Vagina (tissue), 2 donors: ENCODE measurements at places on chromosomes 2 and 18. TPM values are rescaled to one million over a fixed set of nuclear protein-coding genes. Genes with fewer than 3 reads are reported as not detected.

- DNase-seq, result no peak
These were observed 60.8 kb downstream of the EFEMP1 start for GRCh38 chr2:55862673-55863390.

PRSS56 gene
- not detected for total RNA-seq

DNA sequence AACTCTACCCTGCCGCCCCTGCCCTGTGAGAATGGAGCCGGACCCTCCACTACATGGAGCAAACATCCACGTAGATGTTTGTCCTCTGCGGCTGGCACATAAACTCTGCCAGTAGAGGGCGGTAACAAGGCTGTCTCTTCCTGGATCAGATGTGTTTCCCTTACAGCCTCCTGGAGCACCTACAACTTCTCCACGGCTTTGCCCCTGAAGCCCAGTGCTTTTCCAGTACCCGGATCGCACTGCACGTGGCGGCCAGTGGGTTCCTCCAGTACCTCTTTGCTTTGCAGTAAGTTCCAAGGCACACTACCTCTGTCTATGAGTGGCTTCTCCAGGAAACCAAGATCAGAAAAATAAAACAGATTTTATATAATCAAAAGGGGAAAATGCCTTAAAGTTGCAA, 651.3 kb downstream of the DCDC2C start:
- DNase-seq, result no peak

SKOR2 gene
- total RNA-seq, result not detected

HOXD10 gene
- 19.6 TPM for total RNA-seq

- no peak for DNase-seq
These were observed 17.0 kb upstream of the NCOA1 start for GRCh38 chr2:24474053-24474452.

DNA sequence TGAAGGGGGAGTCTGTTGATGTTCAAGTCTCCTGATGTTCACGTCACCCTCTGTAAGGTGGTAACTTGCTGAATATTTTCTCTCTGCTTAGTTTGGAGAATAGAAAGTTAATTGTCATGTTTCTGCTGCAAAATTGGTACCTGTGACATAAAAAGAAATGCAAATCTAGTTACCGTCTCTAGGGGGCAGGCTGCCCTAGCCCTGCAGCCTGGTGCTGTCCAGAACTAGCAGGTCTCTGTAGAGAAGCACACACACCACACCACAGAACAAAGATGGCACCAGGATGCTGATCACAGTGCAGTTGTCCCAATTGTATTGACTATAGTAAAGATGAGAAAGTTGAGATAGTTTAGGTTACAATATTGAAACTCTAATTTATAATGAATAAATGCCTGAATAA, 47.0 kb downstream of the SLC9A4 start:
- DNase-seq, result no peak

FSHR gene
- not detected for total RNA-seq

DNA sequence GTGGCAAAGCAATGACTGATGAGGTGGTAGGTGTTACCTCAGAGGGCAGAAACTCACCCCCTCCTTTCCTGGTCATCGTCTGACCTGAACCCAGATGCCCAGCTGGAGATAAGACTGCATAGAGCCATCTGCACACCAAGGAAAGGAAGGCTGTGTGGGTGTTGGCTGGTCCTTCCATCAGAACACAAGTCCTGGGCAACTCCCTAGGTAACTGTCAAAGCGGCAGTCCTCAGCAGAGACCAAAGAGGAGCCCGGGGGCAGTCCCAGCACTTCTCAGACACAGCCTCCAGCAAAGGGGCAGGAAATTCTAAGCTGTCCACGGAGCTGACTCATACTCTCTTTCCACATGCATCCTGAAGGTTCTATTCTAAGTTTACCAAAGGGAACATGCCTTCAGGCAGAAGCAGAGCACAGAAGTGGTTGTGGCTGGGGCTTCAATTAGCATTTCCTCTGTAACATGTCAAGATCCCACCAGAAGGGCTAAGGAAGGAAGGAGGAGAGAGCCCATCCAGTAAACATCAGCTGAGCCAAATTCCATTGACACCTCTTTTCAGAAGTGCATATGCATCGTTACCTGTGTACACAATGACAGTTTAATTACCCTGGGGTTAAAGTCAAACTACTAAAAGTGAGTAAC, 54.7 kb downstream of the SPRED2 start:
- DNase-seq, result no peak

DNA sequence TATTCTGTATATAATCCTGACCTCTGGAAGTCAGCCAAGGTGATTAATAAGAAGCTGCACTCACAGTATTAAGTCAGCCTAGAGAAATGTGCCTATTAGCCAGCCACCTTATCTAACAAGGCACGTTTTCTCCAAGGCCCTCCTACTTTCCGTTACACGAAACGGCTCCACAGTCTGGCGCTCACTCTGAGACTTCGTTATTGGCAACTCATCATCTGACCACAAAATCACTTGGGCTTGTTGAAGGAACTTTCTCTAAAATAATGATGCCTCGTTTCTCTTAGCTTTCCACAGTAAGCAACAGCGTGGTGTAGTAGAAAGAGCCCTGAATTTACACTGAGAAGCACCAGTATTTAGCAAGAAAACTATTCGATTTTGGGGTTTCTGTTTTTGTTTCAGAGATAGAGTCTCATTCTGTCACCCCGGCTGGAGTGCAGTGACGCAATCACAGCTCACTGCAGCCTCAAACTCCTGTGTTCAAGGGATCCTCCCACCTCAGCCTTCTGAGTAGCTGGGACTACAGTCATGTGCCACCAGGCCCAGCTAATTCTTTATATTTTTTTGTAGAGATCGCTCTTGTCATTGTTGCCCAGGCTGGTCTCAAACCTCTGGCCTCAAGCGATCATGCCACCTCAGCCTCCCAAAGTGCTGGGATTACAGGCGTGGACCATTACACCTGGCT, 53.6 kb upstream of the SLC14A1 start:
- no peak for DNase-seq

DNA sequence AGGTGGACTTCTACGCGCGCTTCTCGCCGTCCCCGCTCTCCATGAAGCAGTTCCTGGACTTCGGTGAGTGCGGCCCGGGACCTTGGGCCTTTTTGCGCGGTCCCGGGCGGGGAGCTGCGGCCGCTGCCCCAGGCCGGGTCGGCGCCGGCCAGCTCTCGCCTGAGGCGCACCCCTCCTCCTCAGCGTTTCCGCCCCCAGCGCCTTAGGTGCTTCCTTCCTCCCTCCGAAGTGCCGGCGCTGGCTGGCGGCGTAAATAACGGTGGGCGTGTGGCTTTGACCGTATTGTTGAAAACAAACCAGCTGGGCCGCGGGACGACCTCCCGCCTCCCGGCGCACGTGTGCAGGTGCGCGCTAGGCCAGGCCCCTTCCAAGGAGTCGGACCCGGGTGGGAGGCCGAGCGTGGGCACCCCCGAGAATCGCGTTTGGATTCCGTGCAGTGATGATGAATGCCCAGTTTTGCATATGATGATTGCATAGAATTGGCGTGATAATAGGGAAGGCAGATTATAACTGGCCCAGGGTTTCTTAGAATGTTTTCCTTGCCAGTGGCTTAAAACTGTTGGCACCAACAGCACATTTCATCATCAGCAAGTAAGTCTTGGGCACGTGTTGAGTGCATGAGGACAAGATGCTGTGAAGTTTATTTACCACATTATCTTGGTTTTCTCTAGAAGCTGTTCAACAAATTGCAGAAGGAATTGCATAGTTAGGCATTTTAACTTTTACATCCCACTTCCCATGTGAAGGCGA, 569 bp downstream of the PDK1 start:
- no peak for DNase-seq

DNA sequence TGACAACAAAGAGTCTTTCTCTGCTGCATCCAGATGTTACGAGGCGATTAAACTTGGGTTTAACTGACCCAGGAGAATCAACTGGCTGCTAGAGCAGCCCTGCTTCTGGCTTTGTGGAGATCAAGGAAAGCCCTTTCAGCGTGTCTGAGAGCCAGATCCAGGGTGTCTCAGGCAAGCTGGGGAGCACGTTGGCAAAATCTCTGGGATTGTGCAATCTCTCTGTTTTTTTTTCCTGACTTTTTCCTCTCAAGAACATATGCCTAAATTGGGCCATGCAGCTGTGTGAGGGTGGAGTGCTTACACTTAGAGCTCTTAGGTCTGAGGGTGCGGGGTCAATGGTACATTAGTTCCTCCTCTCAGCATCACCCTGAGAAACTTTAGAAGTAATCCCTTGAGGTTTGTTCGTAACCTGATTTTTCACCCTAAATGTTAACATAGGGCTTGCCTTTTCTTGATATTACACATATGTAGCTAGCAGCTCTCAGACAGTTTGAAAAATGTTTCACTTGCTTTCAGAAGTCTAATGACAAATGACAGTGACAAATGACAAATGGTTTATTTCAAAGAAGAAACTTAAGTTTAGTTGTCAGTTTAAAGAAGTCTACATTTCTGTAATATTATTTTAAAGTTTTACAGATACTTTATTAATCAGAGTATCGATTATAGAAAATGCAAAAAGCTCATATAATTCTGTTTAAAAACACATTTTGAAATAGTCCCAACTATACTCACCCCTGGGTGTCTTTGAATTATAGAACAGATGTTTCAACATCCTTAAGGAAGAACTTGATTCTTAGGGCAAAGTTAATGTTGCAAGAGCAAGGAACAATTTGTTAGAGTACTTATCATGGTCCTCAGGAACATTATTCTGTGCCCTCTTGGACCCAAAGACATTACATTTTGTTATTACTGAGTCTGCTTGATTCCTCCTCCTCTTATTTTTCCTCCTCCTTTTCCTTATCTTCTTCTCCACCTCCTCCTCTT, 38.4 kb upstream of the ZSWIM2 start:
- DNase-seq, result no peak

GRCh38 chr2:148876202-148876594, 1.2 kb downstream of the KIF5C start:
- DNase-seq, result no peak

GRCh38 chr2:233161730-233162129, 89.7 kb upstream of the ATG16L1 start:
- DNase-seq, result no peak

GRCh38 chr2:112600634-112601033, 16.2 kb downstream of the CHCHD5 start:
- DNase-seq, result no peak

DNA sequence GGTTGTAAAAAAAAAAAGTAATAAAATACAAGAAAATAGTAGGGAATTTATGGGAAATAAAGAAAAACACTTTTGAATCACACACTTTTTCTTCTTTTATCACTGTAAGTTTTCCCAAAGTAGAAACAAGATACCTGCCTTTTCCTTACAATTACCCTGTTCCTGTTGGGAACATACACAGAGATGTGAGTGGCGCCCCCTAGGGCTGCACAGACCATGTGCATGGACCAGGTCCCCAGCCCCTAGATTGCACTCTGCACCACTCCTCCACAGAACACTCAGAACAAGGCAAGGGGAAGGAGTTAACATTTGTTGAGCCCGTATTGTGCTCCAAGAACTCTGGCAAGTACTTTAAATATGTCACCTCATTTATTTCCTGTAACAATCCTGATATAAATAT, 118.7 kb upstream of the NRP2 start:
- DNase-seq, result no peak

GRCh38 chr2:208025814-208026184, 472 bp upstream of the PLEKHM3 start:
- no peak for DNase-seq

GRCh38 chr18:48488388-48488850, 50.4 kb upstream of the CTIF start:
- DNase-seq, result no peak

NEURL3 gene
- 2.5 TPM for total RNA-seq

ESCO1 gene
- 16.0 TPM for total RNA-seq

DNA sequence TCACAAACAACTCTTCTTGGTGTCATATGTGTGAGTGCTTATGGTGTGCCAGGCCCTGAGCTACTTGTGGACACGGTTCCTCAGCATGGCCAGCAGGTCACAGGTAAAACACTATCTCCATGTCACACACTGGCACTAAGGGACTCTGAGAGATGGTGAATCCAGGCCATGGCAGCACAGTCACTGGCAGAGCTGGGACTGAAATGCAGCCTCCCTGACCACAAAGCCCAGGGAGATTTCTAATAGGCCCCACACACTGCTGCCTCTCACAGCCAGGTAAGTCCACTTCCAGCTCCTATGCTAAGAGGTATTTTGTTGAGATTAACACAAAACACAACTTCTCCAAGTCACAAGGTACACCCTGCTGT, 92.0 kb downstream of the ACTR2 start:
- no peak for DNase-seq

ATG9A gene
- total RNA-seq, result 62.4 TPM

DNA sequence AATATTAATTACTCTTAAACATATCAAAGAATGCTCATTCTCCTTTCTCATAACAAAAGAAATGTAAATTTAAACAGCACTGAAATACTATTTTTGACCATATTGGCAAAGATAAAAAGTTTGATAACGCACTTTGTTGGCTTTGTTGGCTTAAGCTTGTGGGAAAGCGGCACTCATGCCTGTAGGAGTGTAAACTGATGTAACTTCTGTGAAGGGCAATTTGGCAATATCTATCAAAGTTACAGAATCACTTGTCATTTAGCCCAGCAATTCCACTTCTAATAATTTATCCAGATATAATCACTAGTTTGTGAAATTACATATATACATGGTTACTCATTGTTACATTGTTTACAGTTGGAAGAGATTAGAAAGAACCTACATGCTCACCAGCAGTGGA, 311.8 kb upstream of the STON1 start:
- DNase-seq, result no peak

ASNSD1 gene
- total RNA-seq, result 44.7 TPM

GRCh38 chr18:47163241-47163640, 12.9 kb downstream of the IER3IP1 start:
- DNase-seq, result no peak

CNGA3 gene
- total RNA-seq, result not detected
